Vagina (tissue), 2 donors: ENCODE measurements at places on chromosomes 1 and 21.

DNA sequence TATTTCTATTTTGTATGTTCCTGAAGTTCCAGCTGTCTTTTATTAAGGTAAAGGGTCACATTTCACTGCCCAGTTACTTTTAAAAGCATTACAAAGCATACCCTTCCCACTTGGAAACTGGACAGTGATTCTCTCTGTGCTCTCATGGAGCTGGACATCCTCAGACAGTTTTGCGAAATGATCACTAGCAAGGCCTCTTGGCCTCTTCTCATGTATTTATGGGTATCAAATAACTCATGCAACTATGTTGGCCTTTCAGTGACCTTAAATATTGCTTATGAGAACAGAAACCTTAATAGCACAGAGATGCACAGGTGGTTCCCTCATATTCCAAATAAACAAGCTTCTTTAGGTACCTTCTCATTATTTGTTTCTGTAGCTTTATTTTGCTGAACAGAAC is 7.9 kb upstream of the AMPD1 start:
- DNase-seq = no peak

GRCh38 chr1:242025681-242026080 is 26.8 kb upstream of the MAP1LC3C start:
- no peak for DNase-seq

DNA sequence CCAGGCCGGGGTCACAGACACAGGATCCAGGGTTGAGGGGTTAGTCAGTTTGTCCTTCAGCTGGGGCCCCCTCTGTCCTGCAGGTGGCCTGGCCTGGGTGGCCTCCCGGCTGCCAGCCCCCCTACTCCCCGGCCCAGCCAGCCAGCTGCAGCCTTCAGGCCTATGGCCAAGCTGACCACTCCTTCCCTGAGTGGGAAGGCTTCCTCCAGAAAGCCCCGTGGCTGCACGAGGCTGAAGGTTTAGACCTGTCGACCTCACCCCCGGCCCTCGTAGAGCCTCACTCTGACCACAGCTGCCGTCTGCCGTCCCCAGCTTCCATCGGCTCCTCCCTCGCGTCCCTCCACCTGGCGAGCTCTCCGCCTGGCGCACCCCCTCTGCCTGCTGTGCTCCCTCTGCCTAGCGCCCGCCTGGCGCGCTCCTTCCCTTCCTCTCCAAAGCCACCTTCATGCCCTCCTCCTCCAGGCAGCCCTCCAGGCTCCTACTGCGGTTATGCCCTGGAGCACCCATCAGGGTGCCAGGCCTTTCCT is 9.6 kb downstream of the TTLL10 start:
- DNase-seq = no peak

DNA sequence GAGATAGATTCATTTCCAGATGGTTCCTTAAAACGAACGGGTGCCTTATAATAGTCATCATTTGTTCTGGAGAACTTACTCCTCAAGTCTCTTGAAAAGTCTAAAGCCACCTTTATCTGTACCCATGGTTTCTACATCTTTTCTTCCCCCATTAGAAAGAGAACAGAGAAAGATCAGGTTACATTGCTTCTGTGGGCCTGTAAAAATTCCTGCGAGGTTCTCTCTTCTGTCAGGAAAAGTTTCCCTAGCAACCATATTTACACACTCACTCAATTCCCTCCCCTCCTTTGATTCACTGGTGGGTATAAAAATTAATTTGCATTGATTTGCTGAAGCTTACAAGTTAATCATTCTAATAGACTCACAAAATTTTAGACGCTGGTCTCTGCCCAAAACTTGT is 6.7 kb downstream of the PHC2 start:
- DNase-seq = no peak

- DNase-seq = no peak
Measured at GRCh38 chr1:86231076-86231475, 74.5 kb upstream of the COL24A1 start.

DNA sequence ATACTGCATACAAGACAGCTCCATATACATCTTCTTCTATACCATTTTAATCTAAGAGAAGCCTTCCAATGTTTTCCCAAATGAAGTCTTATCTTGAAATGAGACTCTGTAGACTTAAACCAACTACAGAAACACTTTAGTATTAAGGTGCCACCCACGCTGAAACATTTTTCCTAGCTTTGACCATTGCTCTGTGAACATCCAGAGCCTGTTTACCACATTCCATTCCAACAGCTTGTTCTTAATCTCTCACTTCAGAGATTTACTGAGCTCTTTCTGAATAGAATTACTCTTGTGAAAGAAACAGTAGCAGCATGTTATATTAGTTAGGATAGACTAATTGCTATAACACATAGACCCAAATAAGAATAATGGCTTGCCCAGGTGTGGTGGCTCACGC is 19.6 kb upstream of the POGZ start:
- DNase-seq = no peak
